Cortex of kidney (tissue), 1 donor: ENCODE measurements at places on chromosomes 2 and 18.
A peak's percentile ranks its signal among the peaks of the same experiment; 100 is the strongest.

- no peak for DNase-seq
Measured at GRCh38 chr2:29273004-29273684, 157.9 kb downstream of the CLIP4 start.

- DNase-seq, result no peak
Measured at GRCh38 chr2:191611614-191612013, 66.3 kb upstream of the NABP1 start.

DNA sequence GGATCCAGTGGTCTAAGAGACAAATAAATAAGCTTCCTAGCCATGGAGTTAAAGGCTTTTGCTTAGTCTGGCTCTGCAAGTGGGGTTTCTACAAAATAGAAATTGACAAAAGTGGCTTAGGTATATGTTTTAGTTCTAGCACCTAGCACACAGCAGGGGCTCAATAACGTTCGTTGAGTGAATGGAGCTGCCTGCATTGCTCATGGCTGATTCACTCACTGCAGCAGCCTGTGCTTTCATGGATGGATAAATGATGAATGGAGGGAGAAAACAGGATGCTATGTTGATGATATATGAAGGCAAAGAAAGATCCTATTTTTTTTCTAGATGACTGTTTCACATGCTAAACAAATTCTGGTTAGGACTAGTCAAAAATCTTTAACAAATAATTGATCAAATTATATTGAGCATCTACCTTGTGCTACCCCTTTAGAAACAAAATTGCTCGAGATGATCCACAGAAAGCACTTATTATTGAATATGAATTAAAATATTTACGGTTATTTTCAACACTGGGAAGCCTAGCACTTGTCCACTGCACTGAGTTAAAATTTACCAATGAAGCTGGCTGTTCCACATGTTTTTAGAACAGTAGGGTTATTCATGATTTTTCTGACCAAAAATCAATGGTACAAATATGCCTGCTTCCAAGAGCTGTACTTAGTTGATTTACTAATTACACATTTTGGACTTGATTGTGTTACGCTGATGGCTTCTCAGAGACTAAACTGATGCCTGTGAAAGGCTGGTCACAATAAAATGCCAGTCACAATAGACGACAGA, 39.6 kb downstream of the HDHD2 start:
- no peak for DNase-seq

- no peak for DNase-seq
Measured at GRCh38 chr2:220104871-220105351, 477.5 kb downstream of the SLC4A3 start.

GRCh38 chr2:148643421-148643820, 1.1 kb upstream of the EPC2 start:
- no peak for DNase-seq

DNA sequence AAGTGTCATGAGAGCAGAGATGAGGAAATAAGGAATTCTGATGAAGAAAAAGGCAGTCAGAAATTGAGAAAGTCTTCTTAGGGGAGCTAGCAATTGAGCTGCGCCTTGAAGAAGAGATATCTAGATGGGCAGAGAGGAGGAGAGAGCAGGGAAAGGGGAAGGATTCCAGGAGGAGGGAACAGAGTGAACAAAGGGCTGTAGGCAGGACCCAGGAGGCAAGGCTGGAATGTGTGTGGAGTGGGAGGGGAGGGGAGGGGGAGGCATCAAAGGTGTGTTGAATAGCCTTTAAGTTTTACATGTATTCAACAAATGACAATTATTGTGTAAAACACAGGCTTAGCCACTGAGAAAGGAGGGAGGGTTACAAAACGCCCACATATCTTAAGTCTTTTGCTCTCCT, 164.5 kb downstream of the TDRD15 start:
- DNase-seq, result no peak

GRCh38 chr2:239895669-239896068, 129.5 kb downstream of the NDUFA10 start:
- no peak for DNase-seq

DNA sequence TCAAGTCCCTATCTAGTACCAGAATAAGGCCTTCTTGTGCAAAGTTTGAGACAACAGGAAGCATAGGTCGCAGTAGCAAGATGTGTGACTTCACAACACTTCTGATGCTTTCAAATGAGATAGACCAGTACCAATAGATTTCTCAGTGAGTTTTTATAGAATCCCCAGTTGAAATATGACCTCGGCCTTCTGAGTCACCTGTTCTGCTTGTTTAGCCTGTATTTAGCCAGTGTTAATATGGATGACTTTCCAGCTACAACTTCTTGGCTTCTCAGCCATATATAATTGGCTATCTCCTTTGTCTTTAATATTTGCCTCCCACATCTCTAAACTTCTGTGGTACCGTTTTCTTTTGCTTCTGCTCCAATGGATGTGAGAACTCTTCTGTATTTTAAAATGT, 113.8 kb downstream of the KYNU start:
- DNase-seq, result no peak

DNA sequence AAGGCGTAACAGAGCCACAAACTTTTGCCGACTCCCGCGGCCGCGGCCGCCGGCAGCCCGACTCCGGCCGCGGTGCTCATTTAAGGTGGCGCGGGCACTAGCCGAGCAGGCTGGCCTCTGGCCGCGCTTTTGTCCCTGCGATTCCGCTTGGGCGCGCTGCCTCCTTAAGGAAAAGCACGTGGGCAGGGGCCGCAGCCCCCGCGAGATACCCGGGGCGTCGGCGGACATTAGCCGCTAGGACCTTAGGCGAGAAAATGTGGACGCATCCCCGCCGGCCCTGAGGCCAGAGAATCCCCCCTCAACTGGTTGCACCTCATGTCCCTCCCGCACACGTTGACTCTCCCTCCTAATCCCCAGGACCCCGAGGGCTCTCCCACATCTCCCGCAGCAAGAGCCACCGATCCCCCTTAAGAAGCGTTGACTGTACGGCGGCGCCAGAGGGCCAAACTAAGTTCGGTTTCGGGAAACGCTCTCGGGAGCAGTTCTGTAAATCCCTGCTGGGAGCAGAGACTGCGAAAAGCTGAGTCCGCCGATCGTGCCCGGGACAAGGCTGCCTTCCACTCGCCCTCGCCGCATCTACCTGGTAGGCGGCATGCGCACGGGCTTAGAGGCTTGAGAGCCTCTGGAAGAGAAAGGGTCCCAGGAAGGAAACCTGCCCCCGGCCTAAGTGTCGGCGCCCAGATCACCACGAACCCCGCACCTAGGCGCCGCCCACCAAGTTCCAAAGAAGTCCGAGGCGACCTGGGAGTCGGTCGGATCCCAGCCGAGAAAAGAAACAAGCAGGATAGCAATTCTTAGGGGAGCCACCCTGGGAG, 1.8 kb upstream of the SATB2 start:
- DNase-seq, result peak; percentile 45

GRCh38 chr2:2183176-2183575, 147.9 kb downstream of the MYT1L start:
- DNase-seq, result no peak

- no peak for DNase-seq
Measured at GRCh38 chr2:20986024-20986939, 57.6 kb downstream of the APOB start.

DNA sequence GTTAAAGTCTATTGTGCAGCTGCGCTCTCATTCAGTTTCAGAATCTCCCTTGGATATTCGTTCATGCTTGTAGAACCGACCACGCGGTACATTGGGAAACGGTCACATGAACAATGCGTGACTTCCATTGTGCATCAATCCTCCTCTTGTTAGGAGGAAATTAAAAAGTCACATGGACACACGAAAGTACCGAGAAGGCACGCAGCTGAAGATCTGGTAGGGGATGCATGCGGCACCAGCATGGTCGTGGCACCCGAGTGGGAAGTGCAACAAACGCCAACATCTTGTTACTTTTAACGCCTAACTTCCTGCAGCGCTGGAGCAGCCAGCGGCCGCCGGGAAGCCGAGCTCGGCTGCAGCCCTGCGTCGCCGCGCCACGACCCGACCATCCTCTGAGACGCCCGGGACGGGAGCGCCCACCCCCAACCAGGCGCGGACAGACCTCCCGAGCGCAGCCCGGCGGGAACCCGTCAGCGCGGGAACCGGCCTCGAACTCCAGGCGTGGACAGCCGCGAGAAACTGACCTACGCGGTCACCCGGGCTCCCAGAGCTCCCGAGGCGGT, 412 bp downstream of the OSBPL1A start:
- no peak for DNase-seq

GRCh38 chr2:83331810-83332209, 1127.3 kb downstream of the SUCLG1 start:
- DNase-seq, result no peak

DNA sequence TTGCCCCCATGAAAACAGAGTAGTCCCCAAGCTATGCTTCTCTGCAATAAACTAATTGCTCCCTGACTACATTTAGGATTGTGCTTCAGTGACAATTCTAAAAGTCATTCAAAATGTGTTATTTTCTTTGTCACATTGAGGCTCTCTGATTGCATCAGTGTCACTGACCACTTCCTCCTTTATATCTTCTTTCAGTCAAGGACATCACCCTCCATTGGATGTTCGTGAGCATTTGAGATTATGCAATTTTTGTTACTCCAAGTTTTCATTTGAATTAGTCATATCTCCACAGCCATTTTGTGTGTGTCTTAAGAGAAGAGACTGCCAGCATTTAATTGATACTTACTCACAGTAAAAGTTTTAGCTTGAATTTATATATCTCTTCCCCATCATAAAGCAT, 780.8 kb upstream of the GCFC2 start:
- no peak for DNase-seq

DNA sequence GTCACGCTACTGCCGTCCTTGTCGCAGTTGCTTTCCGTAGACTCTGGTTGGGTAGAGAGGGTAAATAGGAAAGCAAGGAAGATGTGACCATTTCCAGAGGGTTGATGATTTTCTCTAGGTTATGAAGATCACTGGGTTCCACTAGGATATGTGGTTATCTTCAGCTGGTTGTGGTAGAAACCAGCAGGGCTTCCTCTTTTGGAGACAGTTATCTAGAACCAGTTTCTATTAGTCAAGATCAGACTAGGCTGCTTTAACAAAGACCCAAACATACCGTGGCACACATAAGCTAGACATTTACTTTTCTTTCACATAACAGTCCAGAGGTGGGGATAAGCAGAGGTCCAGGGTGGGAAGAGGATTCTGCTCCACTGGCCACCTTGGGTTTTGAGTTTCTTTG, 59.6 kb downstream of the FASTKD2 start:
- DNase-seq, result no peak
